ENCODE measurements at places on chromosomes 7 and 10.
A peak's percentile ranks its signal among the peaks of the same experiment; 100 is the strongest.

DNA sequence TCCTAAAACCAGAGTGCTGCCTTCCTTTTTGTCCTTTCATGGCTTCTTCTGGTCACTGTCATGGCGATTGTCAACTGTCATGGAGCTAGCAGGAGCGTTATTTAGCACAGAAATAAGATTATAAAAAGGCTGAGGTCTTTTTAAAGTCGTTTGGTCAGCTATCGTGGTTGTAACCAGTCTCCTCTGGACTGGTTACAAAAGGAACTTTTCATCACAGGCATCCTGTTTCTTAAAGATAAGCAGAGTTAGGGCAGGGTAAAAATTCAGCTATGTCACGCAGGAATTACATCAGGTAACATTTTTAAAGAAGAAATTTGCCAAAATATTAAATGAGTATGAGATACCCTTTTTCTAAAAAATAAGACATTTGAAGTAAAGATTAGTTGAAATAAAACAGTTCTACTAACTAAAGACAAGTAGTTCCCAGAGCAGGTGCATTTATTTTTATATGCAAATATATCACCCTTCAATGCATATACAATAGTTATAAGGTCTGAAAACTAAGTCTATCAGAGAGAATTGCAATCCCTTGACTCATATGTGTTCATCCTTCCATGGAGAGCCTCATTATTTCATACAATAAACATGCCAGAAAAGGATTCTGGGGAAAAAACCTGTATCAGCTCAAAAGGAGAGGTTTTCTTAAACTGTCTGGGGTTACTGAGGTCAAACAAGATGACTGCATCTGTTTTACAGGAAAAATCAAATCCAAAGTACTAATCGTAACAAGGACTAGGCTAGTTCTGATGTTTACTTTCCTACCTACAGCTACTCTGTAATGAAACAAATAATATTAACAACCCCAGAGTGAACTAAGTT, 20.9 kb downstream of the FAM24A start:
- peaks cover 25% of the 10 kb centered on the region for H3K36me3 ChIP-seq
- no peaks in the 10 kb centered on the region for H3K4me1 ChIP-seq
- H3K4me3 ChIP-seq = no peak overlapping the region
- no peaks in the 10 kb centered on the region for H3K27me3 ChIP-seq
- no peak overlapping the region for H3K27ac ChIP-seq

DNA sequence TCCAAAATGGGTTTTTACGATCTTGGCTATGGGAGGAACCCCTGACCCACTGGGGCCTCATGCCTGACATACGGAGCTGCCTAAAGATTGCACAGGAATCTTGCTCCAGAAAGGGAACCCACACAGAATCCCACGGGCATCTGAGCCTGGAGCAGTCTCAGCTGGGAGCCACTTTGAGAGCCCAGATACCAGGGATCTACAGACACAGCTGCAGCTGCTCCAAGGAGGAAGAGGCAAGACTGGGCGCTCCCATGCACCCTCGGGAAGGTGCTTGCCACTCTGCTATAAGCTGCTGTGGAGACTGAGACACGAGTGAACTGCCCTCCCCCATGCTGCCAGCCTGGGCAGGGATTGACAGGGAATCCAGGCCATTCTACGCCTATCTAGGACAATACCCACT, 202.5 kb downstream of the REEP3 start:
- H3K4me3 ChIP-seq = no peak overlapping the region
- H3K36me3 ChIP-seq = no peaks in the 10 kb centered on the region
- no peak for DNase-seq
- H3K27ac ChIP-seq = no peak overlapping the region
- peaks cover 42% of the 10 kb centered on the region for H3K27me3 ChIP-seq

DNA sequence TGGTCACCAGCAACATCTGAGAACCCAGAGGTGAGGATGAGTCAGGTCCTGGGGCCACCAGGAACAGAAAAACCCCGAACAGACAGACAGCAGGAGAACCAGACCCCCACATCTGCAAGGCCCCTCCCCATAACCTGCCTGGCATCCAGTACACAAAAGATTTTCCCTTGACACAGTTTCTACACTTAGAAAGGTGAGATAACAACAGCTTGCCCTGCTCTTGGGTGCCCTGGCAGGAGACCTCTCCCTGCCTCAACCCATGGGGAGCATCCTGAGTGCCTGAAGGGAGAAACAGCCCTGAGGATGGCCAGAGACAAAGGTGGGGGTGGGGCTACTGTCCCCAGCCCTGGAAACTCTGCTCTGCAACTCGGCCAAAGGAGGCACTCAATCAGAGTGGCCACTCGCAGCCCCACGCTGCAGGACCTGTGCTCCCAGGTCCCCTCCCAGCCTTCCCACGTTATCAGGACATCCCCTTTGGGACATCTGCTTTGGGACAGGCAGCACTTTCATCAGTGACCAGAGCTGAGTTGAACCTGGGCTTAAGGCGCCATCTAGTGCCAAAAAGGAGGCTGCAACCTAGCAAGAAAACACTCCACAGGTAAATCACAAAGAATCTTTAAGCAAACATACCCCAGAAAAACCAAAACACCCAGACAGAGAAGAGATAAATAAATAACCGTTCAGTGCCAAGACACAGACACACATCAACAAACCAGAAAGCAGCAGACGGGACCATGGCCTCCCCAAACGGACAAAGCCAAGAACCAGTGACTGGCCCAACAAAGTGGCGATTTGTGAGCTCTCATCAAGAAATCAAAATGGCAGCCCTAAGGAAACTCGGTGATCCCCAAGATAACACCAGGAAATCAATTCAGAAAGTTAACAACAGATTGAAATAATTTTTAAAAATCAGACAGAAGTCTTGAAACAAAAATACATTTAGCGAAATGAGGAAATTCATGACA, 233.7 kb downstream of the PTPRN2 start:
- no peaks in the 10 kb centered on the region for H3K4me1 ChIP-seq
- peaks cover 1% of the 10 kb centered on the region for H3K36me3 ChIP-seq
- H3K4me3 ChIP-seq = no peak overlapping the region

DNA sequence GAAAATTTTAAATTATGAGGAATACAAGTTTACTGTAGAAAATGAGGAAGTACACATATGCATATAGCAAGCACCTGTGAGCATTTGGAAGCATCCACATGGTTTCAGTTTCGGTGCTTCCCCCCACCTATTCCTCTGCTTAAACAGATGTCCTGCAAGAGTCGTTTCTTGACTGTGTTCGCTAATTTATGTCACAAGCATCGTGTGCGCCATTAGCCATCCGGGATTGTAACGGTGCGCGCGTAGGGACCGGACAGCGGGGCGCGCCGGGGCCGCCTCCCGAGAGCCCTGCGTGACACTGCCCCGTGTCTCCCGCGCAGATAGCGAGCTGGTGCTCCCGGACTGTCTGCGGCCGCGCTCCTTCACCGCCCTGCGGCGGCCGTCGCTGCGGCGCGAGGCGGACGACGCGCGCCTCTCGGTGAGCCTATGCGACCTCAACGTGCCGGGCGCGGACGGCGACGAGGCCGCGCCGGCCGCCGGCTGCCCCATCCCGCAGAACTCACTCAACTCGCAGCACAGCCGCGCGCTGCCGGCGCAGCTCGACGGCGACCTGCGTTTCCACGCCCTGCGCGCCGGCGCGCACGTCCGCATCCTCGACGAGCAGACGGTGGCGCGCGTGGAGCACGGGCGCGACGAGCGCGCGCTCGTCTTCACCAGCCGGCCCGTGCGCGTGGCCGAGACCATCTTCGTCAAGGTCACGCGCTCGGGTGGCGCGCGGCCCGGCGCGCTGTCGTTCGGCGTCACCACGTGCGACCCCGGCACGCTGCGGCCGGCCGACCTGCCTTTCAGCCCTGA, 90.9 kb downstream of the NEURL1 start:
- H3K27me3 ChIP-seq = no peaks in the 10 kb centered on the region
- H3K4me1 ChIP-seq = peaks cover 6% of the 10 kb centered on the region
- H3K36me3 ChIP-seq = no peaks in the 10 kb centered on the region
- H3K27ac ChIP-seq = peak overlapping the region; percentile 97
- peak overlapping the region; percentile 98 for H3K4me3 ChIP-seq
- DNase-seq = peak; percentile 66

GRCh38 chr7:115662120-115662519, 368.4 kb downstream of the TFEC start:
- H3K4me3 ChIP-seq = no peak overlapping the region
- no peak for DNase-seq
- H3K36me3 ChIP-seq = no peaks in the 10 kb centered on the region
- no peaks in the 10 kb centered on the region for H3K27me3 ChIP-seq
- no peaks in the 10 kb centered on the region for H3K4me1 ChIP-seq

DNA sequence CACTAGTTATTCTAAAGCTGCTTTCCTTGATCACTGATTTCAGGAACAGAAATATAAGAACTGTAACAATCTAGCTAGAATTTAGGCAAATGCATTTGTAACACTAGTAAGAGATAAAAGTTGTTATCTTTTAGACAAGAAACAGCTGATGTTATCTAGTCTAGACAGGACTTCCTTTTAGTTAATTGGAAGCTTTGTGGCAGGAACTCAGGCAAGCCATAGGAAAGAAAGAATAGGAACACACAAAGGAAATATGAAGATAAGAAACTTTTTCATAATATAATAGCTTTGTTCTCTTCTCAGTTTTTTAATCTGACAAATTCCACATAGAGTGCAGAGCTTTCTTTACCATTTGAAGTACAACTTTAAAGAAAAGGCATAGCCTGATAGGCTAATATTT, 59.0 kb upstream of the AGR3 start:
- H3K4me1 ChIP-seq = peaks cover 13% of the 10 kb centered on the region
- H3K36me3 ChIP-seq = no peaks in the 10 kb centered on the region
- H3K27me3 ChIP-seq = no peaks in the 10 kb centered on the region
- no peak overlapping the region for H3K4me3 ChIP-seq
- H3K27ac ChIP-seq = no peak overlapping the region
- DNase-seq = no peak

- no peak overlapping the region for H3K27ac ChIP-seq
- no peaks in the 10 kb centered on the region for H3K27me3 ChIP-seq
- no peak overlapping the region for H3K4me3 ChIP-seq
Observed at GRCh38 chr10:131014271-131014670, 297.2 kb downstream of the TCERG1L start.

DNA sequence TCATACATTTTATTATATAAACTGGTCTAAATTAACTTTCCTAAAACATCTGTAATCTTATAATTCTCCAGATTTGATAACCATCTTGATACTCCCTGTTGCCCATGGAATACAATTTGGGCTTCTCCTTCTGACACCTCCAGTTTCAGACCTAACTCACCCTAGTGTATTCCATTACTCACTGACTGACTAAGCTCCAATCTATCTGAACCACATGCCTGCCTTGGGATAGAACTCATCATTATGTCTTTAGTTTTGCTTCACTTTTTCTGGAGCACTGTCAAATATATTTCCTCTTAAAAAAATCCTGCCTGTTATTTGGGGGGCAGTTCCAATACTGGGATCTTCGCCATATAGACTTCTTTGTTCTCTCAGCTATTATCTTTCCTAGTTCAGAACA, 4.9 kb upstream of the FOXP2 start:
- no peak for DNase-seq
- H3K4me3 ChIP-seq = no peak overlapping the region
- no peaks in the 10 kb centered on the region for H3K36me3 ChIP-seq

DNA sequence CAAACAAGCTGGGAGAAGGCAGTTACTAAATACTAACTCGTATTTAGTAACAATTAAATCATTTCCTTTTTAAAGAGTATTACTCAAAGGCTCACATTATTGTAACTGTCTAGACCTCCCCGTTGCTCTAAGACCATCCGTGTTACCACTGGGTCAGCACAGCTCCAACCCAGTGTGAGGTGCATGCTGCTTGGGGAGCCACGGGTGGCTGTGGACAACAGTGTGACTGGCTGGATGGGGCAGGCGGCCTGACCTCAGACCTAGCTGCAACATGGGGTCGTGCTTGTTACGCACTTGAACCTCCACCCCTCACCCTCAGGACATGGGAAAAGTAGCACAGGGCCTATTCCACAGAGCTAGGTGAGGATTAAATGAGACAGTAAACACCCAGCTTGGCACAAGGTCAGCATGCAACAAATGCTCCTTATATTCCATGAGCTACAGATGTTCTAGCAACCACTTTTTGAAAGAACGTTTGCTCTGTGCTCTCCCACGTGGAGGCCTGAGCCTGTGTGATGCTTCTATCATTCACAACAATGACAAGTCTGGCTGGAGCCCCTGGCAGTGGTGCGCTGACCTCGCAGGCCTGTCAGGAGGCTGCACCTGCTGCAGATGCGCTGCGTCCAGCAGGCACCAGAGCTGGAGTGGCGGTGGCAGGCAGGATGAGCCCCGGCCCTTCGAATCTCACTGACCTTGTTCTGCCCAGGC, 135.7 kb downstream of the PKD1L1 start:
- H3K4me3 ChIP-seq = no peak overlapping the region
- no peak overlapping the region for H3K27ac ChIP-seq
- no peak for DNase-seq
- H3K27me3 ChIP-seq = no peaks in the 10 kb centered on the region
- no peaks in the 10 kb centered on the region for H3K36me3 ChIP-seq
